ENCODE measurements at places on chromosomes 7 and 10.

DNA sequence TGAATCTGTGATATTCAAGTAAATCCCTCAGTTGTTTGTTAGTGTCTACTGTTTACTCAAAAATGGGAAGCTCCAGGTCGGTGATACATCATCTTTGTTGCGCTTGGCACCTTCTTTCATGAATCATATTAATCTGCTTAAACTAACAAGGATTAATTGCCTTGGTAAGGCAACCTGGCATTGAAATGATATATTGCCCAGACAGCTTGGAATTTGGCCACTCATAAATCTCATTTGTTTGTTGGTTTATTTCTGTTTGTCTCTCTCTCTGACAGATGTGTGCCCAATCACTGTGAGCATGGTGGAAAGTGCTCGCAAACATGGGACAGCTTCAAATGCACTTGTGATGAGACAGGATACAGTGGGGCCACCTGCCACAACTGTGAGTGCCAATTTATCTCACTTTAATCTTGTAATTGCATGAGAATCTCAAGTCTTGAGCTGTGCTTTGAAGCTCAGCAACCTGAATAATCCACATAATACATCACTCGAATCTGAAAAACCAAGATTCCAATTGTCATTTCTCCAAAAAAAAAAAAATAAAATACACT, 1104.8 kb upstream of the C7orf33 start:
- no peak for DNase-seq

- no peak for DNase-seq
Observed at GRCh38 chr10:129163531-129163930, 303.5 kb upstream of the MGMT start.

DNA sequence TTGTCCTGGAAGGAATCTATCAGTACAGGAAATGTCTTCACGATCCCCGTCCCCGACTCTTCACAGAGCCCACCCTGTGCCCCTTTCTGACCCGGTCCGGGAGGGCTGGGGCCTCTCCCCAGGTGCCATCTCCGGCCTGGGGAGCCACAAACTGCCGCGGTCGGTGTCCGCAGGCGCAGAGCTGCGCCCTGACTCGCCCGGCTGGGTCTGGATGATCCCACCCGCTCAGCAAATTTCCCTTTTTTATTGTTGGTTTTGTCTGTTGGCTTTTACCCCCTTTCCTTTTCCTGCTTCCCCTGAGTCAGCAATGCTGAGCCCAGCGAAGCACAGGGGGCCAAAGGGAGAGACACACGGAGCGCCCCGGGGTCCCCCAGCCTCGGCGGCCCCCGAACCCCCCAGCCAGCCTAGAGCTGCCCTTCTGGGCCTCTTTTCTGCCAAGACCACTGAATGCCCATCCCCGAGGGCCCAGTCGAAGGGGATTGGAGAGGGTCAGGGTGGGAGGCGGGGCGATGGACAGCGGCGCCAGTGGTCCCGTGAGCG, 30.9 kb downstream of the LEP start:
- DNase-seq, result no peak

DNA sequence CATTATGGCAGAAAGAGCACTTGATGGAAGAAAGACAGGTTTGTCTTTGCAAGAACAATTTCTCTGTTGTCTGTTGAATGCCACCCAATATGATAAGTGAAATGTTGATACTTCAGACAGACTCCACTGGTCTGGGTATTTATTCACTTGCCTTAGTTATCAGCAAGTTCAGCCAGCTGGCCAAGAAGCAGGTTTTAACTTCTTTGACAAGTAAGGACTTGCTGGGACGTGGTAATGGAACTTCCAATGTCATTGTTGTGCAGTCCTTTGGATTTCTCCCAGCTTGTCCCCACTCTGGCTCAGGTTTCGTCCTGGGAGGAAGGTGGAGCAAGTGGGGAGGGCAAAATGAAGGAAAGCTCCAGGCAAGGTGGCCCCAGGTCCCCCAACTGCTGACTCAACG, 497.4 kb downstream of the RPS24 start:
- no peak for DNase-seq

DNA sequence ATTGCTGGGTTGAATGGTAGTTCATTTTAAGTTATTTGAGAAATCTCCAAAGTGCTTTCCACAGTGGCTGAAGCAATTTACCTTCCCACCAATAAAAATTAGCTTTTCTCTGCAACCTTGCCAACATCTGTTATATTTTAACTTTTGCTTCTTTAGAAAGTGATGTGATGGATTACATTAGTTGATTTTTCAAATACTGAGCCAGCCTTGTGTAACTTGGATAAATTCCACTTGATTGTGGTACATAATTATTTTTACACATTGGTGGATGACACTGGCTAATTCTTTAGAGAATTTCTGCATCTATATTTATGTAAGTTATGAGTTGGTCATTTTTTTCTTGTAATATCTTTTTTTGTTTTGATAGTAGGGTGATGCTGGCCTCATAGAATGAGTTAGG, 634.1 kb downstream of the GALNT17 start:
- DNase-seq, result no peak

DNA sequence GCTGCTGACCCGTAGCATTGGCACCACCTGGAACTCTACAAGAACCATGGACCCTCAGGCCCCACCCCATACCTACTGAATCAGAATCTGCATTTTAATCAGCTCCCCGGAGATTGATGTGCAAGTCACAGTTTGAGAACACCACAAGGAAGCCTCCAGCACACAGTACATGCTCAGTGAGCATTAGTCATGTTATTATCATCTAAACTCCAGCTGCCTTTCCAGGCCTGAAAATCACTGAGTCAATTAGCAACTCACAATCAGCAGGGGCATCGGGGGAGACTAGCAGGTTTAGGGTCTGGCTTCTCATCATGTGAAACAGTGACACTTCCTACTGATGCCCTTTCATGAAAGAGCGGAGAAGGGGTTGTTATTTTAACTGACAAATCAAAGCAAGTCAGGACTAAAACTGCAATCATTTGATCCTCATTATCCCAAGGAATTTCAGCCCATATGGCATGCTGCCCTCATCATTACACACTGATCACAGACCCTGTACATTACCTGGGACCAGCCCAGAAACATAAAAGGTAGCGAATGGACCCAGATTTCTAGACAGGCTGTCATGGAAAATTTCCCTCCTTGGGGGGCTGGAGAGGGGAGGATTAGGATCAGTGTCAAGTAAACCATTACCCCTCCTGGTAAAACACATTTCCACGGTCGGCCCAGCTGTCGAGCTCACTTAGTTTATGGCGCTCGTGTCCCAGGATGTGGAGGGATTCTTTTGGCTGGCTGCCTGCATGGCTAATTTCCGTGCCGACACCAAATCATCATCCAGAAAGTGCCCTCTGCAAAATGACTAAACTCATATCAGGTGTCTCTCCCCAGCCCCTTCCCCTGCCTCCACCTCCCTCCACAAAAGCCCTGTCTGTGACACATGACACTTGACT, 122.8 kb downstream of the PRLHR start:
- no peak for DNase-seq

DNA sequence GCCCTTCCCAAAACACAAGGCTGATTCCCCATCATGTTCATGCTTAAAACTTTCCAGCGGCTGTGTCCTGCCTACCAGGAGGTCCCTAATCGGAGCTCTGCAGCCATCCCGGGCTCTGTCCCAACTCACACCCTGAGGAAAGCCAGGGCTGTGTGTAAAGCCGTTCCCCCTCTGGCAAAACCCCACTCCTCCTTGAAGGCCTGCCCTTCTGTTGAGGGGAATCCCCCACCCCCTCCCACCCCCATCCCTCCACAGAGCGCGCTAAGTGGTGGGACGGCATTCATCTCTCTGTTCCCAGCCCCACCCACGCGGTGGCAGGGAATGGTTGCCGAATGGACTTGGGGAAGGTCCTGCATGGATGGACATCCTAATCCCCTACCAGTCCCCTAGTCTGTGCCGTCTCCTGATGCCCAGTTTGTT, 667 bp upstream of the TMEM120A start:
- DNase-seq, result no peak

DNA sequence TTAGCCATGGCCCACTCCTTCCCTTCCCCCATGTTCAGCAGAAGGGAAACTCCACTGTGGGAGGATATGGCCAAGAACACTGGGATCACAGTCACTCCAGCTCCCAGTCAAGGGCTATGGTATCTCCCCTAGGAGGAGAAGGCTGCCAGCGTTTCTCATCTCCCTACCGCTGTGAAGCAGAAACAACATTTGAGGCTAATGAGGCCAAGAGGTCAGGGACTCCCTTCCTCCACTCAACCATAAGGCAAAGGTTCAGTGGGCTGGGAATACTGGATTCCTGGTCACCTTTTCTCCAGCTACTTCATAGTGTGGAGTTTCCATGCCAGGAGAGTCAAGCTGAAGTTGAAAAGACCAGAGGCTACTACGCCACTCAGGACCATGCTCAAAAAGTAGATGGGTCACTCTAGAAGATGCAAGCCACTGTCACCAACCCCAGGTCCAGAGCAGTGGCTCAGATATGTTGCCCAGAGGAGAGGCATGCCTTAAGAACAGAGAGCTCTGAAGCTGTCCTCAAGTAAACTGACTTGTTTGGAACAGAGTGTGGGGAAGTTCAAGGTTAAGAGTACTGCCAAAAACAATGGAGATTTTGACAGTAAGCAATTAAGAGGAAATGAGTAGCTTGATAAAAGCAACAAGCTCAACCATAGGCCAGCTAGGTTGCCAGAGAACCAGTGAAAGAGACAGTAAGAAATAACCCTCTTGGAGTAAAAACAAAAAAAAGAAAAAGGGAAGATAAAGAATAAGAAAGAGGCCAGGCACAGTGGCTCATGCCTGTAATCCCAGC, 3.8 kb upstream of the TMEM140 start:
- peak; percentile 57 for DNase-seq

- no peak for DNase-seq
Observed at GRCh38 chr7:87058744-87059524, 520 bp downstream of the ELAPOR2 start.

- DNase-seq, result no peak
Observed at GRCh38 chr7:107471292-107472070, 1.6 kb downstream of the GPR22 start.

DNA sequence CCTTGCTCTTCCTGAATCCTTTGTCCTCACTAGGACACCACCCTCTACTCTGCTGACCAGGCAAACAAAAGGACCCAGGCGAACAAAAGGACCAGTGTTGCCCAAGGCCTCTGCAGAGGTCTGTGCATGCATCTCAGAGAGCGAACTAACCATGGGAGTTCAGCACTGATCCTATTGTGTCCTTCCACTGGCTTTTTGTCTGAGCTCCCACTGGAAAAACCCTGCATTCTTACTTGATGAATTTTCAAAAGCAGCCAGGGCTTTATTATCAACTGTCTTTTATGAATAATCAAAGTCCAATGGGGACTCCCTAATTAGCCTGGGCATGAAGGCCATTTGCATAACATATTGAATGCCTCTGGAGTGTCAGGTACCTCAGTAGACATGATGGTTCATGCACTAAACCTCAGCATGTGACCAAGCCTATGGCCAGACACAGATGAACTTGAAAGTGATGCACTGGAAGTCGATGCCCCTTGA, 140.6 kb downstream of the KCNMA1 start:
- DNase-seq, result no peak

- DNase-seq, result no peak
Observed at GRCh38 chr7:19375976-19376375, 230.8 kb upstream of the FERD3L start.

- DNase-seq, result no peak
Observed at GRCh38 chr7:157851501-157852067, 514.8 kb downstream of the DNAJB6 start.

DNA sequence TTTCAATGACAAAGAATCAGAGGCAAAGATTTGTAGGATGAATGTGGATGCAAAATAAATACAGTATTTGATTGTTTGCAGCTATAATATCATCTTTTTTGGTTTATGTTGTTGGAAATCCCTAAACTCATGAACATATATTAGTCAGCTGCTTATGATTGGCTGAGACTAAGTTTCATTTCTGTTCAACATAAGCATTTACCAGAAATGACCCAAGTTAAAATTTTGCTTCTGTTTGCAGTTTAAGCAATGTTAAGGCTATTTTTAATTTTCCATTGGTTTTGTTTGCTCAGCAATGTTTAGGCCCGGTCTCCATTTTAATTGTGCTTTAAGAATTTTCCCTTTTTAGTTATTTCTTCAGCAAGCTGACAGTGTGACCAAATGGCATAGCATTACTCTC, 22.0 kb downstream of the GIMAP6 start:
- no peak for DNase-seq

DNA sequence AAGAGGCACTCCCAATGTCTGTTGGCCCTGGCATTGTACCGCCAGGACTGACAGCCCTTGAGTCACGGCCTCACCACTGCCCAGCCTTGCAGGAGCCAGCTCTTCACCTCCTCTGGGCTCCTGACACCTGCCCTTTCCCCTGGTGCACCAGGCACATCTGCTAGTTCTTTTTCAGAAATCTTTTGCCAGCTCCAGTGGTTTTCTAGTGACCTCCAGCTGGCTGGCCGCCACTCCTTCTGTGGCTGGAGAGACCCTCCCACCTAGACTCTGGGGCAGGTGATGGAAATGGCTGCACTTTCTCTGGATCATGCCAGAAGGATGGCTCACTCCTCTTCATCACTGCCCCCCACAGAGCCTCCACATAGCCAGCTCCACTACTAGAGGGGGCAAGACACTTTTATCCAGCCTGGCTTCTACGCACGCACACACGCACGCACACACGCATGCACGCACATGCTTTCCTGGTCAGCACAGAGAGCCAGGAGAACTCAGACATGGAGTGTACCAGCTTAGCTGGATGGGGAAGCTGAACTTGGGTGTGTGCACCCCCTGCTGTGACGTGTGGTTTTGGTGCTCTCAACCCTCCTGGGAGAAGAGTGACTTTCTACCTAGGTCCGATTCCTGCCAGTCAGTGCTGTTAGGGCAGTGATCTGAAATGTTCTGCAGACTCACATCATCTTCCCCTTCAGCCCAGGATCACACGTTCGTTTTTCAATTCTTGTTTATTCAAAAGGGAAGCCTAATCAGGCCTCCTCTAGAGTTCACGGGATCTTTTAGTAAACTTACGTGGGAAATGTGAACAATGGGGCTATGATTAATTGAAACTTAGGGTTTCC, 222.0 kb downstream of the PRPF18 start:
- no peak for DNase-seq

GRCh38 chr10:69979174-69979573, 73.5 kb upstream of the MACROH2A2 start:
- DNase-seq, result no peak

GRCh38 chr10:36534471-36535002, 590.9 kb upstream of the ANKRD30A start:
- DNase-seq, result peak; percentile 84

GRCh38 chr10:5465976-5466450, 33.4 kb downstream of the CALML5 start:
- no peak for DNase-seq

DNA sequence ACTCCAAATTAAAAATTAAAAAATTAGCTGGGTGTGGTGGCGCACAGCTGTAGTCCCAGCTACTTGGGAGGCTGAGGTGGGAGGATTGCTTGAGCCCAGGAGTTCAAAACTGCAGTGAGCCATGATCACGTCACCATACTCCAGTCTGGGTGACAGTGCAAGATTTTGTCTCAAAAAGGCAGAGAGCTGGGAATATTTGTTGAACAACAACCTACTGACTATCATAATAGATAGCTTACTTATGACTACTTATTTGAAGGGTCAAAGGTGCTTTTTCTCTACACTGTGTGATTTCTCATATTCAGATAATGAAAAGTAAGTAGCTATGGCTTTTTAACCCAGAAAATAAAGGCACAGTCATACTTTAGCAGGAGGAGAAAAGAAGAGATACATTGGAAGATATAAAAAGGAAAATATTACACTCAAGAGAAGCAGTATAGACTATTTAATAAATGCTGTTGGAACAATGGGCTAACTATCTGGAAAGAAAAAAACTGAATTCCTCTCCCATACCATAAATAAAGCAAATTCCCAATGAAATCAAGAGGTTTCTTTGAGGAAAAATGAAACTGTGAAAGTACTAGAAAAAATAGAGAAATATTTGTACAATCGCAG, 6.7 kb downstream of the GSDME start:
- peak; percentile 25 for DNase-seq

Data from fibroblast of pulmonary artery (primary cell).